Kidney epithelial cell (primary cell): ENCODE measurements at places on chromosomes 1 and 21. TPM values are rescaled to one million over a fixed set of nuclear protein-coding genes. Genes with fewer than 3 reads are reported as not detected.

DNA sequence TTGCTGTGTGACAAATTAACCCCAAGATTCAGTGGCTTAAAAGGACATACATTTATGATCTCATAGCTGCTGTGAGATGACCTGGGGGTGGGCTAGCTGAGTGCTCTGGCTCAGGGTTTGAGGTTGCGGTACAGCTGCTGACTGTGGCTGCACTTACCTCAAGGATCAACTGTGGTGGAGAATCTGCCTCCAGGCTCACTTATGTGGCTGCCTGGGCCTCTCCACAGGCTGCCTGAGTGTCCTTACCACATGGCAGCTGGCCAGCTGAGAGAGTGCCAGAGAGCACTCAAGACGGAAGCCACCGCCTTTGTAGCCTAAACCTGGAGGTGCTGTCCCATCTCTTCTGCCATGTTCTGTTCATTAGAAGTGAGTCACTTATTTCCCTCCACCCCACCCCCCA is 5.7 kb downstream of the LRRC71 start:
- DNase-seq, result no peak

DNA sequence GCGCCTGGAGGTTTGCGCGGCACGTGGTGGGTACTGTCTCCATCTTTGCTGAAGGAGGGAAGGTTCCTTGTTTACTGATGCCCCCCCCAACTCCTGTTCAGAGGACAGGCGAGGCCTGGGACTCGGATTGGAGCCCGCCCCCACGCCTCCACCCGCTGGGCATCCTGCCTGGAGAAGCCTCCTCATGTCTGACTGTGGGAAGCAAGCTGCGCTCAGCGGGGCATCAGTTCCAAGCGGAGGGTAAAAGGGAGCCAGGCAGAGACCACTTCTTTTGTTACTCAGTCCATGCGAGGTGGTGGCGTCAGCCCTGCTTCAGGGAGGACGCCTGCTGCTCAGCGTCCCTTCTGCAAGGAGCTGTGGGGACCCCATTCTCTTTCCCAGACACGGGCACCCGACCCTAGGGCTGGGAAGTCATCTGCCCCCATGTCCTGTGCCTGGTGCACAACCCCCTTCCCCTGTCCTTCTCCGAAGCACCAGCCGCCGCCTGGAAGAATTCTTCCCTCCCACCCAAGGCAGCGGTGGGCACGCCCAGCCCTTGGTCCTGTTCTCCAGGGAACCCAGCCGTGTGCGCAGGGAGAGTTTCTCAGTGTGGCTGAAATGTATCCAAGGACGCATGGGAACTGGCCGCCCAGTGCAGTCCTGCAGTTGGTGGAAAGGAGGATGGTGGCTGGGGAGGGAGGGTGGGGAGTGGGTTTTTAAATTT is 414.0 kb downstream of the CAMTA1 start:
- DNase-seq, result no peak

CACNA1S gene
- total RNA-seq, result not detected in 2 replicates

DNA sequence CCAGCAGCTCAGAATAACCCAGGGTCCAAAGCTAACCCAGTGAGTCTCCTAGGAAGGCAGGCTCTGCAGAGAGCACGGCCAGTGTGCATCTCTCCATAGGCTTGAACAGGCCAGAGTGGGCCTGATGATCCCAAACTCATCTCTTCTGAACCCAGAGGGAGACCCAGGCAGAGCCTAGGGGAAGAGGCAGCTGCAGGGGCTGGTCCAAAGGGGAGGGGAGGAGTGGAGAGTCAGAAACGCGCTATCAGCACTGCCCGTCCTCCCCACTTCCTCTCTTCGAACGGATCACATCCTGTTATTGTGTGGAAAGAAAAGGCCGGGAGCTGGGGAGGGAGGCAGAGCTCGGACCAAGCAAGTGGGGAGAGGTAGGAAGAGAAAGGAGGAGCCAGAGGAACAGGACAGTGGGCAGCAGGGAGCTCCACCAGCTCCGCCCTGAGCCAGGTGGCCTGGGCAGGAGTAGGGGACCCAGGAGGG is 20.2 kb downstream of the TAL1 start:
- no peak for DNase-seq

CFHR1 gene
- not detected in 2 replicates for total RNA-seq
